Activated naive CD4-positive, alpha-beta T cell treated with anti-CD3 and anti-CD28 coated beads, Interleukin-2, amount 50 U/mL, for 16 hours (primary cell): ENCODE measurements at places on chromosomes 1 and 21.
A peak's percentile ranks its signal among the peaks of the same experiment; 100 is the strongest.

DNA sequence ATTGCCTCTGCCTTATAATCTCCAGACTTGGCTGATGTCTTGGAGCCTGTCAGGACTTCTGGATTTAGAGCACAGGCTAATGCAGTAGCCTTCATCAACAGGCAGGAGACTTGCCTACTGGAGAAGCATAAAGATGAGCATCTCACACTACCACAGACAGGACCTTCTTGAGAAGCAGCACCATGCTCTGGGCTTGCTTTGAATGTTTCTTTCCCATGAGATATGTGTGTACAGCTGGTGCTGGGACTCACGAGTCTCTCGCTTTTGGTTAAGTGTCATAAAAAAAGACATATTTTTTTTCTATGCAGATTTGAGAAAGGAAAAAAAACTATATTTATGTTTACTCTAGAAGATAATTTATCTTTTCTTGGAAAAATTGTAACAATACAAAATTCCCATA, 671.3 kb downstream of the MRPL39 start:
- DNase-seq = no peak

- DNase-seq = peak; percentile 71
Observed at GRCh38 chr1:183281553-183282091, 95.6 kb downstream of the LAMC2 start.

GRCh38 chr1:87940421-87940820, 611.7 kb downstream of the LMO4 start:
- no peak for DNase-seq

DNA sequence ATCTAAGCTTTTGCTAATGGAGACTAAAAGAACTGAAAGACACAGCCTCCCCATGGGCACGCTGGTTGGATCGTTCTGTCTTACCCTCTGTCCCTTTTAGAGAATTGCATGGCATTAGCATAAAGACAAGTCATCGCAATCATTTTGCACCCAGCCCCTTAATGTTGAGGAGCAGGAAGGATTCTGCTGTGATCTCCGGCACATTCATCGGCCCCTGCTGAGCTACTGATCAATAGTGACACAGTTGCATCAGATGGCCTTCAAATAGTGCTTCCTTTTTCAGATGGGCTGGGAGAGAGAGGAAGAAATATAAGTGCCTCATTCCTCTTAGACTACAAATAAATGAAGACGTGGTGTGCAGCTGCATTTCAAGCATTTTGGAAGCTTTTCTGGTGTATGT, 75.4 kb downstream of the NOS1AP start:
- no peak for DNase-seq

- no peak for DNase-seq
Observed at GRCh38 chr21:31629972-31630711, 29.4 kb upstream of the SOD1 start.

DNA sequence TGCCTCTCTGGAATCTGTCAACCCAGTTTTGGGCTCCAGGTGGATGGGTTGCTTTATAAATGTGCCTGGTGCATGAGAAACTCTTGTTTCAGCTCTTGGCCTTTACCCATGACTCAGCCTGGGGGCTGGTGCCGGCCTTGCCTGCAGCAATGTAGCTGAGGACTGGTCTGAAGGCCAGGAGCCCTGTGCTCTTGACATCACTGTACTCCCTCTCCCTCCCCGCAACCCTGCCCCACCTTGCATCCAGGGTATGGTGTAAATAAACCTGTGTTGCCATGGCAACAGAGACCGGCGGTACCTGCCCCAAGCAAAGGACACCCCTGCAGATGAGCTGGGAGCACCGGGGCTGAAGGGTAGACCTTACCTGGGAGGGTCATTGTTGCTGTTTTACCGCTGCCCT, 13.3 kb downstream of the FAM151A start:
- DNase-seq = no peak

- DNase-seq = no peak
Observed at GRCh38 chr1:167202049-167202448, 18.6 kb upstream of the POU2F1 start.

- no peak for DNase-seq
Observed at GRCh38 chr1:8742022-8742924, 75.2 kb downstream of the RERE start.
